ELF-1 (cell line): ENCODE measurements at places on chromosomes 11 and 22.

DNA sequence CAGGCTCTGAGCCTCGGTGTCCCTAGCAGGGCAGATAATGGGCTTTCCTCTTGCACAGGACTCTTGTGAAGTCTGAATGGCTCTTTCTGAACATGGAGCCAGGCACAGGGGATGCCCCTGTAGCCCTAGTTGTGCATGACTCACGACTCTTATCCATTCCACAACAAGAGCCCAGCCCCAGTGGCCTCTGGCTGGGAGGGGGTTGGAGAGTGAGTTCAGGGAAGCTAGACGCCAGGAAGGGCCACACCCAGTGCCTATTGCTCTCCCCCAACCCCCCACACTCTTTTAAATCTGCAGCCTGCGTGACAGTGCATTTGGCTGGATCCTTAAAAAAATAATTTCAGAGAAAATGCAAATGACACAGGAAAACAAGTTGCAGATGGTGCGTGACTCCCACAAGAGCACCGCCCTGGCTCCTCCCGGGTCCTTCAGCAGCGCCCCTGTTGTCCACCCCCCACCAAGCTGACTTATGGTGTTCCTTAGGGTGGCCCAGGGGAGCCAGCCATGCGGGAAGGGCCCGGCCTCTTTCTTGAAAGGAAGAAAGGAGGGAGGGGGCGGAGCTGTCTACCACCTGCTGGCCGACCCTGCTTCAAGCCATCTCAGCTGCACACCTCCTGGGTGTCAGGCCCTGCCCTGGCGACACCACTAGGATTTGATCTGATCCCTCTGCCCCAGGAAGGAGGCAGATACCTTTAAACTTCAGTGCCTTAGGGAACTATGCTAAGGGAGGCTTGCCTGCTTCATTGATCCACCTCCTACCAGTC lies 74.7 kb downstream of the MN1 start:
- DNase-seq: peak; percentile 92

GRCh38 chr22:46754110-46754799 lies 8.2 kb upstream of the TBC1D22A start:
- no peak for DNase-seq

GRCh38 chr22:23251445-23252093 lies 71.3 kb downstream of the BCR start:
- DNase-seq: no peak

DNA sequence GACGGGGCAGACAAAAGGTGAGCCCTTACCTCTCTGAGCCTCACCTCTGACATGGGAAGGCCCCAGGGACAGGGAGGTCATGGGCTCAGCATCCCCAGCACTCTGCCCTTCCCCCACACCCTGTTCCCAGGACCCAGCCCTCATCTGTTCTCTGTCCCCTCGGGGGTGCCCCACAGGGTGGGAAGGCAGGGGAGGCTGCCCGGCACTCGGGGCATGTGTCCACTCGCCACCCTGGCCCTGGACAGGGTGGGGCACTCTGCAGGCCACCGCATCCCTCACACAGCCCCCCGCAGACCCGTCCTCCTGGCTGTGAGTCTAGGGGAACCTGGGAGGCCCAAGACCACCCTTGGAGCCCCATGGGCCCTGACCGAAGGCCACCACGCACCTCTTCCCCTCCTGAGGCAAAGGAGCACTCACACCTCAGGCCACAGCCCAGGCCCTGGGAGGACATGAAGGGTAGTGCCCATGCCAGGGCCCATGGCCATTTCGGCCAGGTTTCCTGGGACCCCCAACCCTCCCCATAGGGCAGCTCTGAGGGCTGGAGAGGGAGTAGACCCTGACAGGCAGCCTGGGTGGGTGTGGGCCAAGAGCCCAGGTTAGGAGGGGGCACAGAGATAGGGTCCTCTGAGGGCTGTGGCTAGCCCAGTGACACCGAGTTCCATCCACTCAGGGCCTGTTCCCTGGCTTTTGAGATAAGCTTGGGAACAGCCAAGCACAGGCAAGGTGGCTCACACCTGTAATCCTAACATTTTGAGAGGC lies 193.1 kb downstream of the IGLL1 start:
- no peak for DNase-seq

DNA sequence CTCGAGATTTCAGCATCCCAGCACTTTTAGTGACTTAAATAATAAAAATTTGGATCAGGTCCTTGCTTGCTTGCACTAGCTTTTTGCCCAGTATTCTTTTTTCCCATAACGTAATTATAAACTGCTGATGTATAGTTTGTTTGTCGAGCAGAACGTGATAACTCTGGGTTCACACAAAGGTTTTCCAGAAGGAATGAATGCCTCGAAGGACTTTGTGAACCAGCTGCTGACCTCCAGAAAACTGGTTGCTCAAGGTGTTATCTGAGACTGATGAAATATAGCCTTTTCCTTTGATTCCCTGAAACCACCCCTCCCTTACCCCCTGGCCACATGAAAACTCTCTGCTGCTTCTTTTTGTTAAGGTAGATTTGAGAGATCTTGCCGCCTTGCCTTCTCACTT lies 229.1 kb upstream of the CARD18 start:
- peak; percentile 50 for DNase-seq

- no peak for DNase-seq
These were observed 977.0 kb downstream of the NTM start for GRCh38 chr11:132347156-132348090.
